ENCODE measurements at places on chromosomes 7 and 10.

DNA sequence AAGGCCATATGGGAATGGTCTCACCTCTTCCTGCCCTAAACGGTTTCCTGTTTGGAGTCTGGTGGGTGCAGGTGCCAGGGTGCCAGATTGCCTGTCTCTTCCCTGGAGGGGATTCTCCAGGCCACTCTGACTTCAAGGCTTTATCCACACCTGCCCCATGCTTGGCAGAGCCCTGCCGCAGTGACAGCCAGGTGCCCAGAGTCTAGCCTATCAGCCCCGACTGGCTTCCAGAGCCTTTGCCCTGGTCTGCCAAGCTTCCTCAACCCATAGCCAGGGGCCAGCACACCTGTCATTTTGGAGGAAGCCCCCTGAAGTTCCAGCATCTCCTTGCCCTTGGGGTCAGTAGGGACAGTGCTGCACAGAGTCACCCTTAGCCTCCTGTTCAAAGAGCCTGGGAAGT, 21.6 kb downstream of the TBATA start:
- DNase-seq = peak; percentile 13

DNA sequence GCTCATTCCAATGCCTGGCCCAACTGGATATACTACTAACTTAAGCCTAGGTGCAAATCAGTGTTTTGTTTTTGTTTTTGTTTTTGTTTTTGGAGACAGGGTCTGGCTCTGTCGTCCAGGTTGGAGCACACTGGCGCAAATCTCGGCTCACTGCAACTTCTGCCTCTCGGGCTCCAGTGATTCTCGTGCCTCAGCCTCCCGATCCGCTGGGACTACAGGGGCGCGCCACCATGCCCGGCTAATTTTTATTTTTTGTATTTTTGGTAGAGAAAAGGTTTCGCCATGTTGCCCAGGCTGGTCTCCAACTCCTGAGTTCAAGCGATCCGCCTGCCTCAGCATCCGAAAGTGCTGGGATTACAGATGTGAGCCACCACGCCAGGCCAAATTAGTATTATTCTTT, 1.6 kb downstream of the PPP3CB start:
- DNase-seq = no peak

DNA sequence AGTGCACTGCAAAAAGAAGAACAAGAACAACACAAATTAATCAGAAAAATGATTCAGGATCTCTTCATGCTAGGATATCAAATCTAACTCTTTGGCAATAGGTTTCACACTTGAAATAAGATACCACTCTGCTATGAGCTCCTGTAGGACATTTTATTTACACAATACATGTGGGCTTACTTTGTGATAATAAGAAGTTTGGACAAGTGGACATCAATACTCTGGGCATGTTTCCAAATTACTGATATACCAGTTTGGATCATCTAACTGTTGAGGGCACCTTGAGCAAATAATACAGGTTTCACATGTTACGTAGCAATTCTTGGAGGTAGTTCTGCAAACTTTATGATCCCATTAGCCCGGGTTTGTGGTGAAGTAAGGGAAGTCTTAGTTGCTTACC, 59.8 kb downstream of the CPVL start:
- no peak for DNase-seq

DNA sequence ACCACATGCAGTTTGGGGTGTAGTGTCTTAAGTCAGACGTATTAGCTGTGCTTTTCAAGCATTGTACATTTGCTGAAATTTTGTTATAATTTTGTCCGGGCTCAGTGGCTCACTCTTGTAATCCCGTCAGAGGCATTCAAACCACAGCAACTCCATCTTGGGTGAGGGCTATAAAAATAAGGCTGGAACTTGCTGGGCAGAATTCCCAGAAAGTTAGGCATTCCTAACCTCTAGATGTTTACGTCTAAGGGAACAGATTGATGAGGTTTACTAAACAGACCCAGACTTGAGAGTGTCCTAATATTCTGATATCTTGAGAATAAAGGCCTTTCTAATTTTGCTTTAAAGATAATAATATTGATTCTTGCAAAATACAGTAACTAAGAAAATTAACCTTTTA, 957.8 kb downstream of the NXPH1 start:
- DNase-seq = no peak

DNA sequence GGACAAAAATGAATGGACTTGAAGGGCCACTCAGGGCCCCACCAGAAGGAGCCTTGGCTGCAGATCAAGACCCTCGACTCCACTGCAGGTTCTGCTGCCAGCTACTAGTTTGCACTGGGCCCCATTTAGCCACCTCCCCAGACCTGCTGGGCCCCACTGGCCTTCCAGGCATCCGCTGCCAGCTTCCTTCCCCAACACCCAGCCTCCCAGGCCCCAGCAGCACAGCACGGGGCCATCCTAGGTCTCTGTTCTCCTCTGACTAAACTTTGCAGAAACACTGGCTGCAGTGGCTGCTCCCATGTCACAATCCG, 277.4 kb upstream of the KLF14 start:
- DNase-seq = no peak

DNA sequence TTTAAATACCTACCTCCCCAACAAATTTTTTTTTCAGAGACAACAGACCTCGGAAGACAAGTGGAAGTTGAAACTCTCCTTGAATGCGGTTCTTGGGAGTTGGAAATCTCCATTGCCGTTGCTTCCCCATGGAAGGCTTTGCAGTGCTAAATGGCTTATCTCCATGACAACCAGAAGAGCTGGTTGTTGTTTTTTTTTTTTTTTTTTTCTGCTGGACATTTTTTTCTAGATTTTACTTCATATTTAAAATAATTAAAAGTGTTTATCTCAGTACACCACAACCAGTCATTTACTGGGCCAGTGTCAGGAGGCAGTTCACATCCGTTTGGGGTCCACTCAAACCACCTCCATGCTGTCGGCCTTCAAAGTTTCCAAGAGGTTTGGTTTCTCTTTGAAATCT, 348.5 kb upstream of the PRKCQ start:
- DNase-seq = no peak

- no peak for DNase-seq
Measured at GRCh38 chr7:47405286-47405904, 176.5 kb downstream of the TNS3 start.

- no peak for DNase-seq
Measured at GRCh38 chr10:108567899-108568752, 1355.2 kb downstream of the XPNPEP1 start.

DNA sequence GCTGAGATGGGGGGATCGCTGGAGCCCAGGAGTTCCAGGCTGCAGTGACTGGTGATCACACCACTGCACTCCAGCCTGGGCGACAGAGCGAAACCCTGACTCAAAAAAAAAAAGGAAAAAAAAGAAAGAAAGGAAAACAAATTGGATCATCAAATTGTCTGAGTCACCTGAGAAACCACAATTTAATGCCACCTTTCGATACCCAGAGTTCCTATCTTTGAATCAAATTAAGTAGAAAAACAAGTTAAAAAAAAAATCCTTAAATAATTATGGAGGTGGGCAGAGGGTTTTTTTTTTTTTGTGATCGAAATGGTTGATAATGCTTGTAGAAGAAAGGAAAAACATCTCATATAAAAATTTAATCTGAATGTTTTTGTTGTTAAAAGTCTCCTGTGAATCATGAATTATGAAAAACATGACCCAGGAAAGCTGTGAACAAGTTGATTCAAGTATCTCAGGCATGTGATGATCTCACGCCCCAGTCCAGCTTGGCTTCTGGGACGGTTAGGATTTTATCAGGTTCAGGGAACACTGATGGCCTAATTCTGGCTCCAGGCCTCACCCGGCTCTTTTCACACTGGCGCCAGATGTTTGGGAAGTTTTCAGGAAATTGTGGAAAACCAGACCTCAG, 25.3 kb upstream of the CUX1 start:
- DNase-seq = peak; percentile 44

DNA sequence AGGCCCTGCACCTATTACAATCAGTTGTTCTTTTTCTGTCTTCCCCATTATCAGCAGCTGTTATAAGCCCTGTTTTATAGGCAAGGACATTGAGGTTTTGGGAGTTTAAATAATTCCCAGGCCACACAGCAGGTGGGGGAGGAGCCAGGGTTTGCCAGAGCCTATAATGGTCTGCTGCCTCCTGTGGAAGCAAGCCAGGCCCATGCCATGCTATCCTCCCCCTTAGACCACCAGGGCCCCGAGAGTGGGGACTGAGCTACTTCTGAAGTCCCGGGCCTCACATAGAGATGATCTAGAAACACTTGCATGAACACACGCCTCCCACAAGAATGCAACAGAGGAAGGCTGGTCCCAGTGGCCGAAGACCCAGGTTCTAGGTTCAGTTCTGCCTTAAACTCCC, 141.7 kb downstream of the SH3PXD2A start:
- DNase-seq = no peak

GRCh38 chr7:130154501-130155317, 50.5 kb downstream of the TMEM209 start:
- DNase-seq = peak; percentile 87

DNA sequence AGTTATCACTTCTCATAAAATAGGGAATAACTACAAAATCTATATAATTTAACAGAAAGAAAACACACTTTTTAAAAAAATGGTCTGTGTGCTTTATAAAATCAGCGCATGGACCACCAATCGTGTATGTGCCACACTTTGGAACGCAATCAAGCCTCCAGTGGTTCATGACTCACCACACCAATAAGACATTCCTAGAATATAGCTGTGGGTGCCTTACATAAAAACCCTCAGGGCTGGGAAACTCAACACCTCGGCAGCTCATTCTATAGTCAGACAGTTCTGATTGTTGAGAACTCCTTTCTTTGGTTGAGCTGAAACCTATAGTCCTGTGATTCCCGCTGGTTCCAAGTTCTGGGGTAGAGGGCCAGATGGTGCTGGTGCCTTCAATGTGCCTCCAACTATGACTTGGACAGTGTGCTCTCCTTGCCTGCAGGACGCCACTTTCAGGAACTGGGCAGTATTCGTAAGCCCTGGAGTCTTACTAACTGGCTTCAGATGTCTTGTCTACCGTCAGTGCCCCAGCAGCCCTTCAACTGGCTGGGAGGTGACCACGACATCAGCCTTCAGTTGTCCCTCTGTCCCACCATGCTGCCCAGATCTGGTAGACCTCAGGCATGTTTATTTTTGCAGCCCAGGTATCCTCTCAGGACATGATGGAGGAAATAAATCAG, 135.7 kb upstream of the GDF10 start:
- DNase-seq = no peak

- DNase-seq = no peak
Measured at GRCh38 chr7:149753375-149754233, 19.8 kb downstream of the ZNF467 start.

DNA sequence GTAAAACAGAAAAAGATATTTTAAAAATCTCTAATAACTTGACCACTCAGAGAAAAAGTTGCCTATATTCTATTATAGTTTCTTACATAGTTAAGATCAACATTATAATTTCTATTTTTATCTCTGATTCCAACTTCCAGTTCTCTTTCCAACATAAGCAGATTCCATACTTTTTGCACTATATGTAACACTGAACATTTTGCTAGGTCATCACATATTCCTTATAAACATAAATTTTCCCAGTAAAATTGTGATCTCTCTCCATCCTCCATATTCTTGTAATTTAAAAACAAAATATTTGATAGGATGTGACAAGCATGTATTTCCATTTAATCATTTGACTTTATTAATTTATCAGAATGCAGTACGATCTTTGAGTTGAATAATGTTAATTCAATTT, 170.4 kb upstream of the THSD7A start:
- DNase-seq = no peak

- no peak for DNase-seq
Measured at GRCh38 chr10:62715383-62715782, 89.1 kb upstream of the ADO start.

DNA sequence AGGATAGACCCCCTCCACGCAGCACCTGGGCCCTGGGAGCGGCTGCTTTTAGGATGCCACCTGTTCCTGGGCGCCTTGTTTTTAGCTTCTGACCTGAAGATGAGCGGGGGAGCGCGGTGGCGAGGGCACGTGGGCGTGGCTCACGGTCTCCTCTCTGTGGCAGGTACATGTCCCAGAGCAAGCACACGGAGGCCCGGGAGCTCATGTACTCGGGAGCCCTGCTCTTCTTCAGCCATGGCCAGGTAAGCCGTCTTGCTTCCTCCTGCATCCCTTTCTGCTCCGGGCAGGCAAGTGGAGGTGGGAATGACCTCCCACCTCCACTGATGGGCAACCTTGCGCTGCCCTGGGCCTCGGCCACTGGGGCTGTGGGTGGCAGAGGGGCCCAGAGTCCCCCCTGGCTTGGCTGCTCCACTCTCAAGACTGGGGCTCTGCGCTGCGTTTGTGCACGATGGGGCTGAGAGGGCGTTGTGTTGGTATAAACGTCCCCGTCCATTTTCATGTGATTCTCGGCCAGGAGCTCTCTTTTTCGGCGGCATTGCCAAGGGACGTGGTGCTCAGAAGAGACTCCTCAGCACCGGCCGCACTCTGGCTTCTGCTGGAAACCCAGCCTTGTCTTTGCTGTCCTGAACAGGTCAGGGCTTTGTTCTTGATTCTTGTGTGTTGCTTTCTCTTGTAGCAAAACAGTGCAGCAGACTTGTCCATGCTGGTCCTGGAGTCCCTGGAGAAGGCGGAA, 9.7 kb downstream of the GET4 start:
- no peak for DNase-seq

DNA sequence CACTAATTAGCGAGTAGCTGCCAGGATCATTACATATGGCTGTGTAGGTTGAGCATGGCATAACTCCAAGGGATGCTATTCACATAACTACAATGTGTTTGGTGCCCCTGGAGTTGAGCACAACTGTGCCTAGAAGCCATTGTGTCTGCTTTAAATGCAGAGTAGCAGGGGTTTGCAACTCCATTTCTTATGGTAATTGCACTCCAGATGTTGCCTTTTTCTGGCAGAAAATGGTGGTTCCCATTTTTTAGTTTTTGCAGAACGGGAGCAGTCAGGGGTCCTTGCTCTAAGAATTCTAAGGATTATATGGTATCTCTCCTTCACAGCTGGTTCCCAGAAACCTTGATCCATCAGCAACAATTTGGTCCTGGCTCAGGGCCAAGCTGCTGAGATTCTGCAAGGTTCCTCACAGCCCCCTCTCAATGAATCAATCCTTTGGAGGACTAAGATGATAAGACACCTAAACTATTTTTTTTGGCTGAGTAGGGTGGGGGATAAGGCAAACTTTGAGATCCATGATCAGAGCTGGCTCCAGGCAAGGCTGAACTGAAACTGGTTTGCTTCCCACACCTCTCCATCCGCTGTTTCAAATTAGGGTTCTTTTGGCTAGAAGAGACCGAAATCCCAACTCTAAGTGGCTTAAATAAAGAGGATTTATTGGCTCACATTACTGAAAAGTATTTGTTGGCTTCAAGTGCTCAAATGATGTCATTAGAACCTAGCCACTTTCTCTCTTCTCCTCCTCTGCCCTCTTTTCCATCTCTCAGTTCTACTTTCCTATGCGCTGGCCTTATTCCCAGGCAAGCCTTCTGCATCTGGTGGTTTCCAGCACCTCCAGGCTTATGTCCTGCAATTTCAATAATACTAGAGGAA, 97.5 kb upstream of the CCDC6 start:
- peak; percentile 29 for DNase-seq
